ENCODE measurements at places on chromosomes 4 and X.

- no peak for DNase-seq
Measured at GRCh38 chr4:104022831-104023230, 303.0 kb upstream of the TACR3 start.

DNA sequence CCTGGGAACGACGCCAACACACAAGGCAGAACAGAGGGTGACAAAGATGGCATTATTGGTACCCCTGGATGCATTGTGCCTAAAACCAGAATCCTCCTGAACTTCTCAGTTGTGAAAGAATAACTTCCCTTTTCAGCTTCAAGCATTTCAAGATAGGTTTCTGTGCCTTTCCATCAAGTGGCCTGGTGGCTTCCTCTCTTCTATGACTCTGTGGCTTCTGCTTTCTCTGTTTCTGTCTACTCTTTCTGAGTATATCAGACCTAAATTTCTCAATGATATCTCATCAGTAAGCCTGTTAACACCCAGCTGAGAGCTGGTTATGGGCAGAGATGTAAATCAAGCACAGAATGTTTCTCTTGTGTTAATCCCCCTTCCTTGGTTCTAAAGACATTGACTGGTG is 21.4 kb upstream of the FAM9B start:
- no peak for DNase-seq

DNA sequence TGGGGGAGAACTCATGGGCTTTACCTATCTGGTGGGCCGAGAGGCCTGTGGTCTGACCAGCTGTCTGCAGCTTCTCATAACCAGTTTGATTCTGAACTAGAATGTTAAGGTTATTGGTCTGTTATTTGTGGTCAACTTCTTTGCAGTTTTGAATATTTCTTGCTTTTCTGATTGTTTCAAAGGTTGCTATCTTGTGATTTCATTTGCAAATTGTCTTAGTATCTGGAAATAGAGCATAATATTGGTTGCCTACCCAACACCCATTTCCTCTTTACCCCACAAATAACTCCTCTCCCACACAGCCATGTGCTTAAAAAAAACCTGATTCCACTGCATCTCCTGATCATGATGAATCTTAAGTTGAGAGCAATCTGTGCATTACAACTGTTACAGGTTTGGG is 39.1 kb upstream of the BMP2K start:
- no peak for DNase-seq

- DNase-seq: no peak
Measured at GRCh38 chr4:2551118-2551517, 14.7 kb downstream of the FAM193A start.

GRCh38 chr4:83993774-83994173 is 457.9 kb downstream of the GPAT3 start:
- DNase-seq: no peak

GRCh38 chr4:184306949-184307348 is 89.3 kb upstream of the ENPP6 start:
- no peak for DNase-seq

- DNase-seq: no peak
Measured at GRCh38 chr4:81629366-81629765, 157.7 kb upstream of the RASGEF1B start.

DNA sequence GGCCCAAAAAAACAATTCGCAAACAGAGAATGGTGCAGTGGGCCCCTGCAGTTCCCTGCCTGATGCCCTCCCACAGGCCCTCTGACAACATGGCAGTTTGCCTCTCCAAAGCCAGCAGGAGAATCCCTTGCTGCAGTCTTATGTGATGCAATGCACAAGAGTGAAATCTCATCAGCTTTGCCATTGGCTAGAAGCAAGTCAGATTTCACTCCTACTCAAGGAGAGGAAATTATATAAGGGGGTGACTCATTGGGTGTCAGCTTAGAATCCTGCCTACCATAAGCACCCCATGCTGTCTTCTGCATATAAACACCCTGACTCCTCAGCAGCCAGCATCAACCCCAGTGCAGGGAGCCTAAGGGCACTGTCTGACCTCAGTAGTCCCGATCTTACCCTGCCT is 157.3 kb upstream of the LDB2 start:
- DNase-seq: no peak

GRCh38 chrX:69097451-69098236 is 67.6 kb downstream of the PJA1 start:
- no peak for DNase-seq

GRCh38 chrX:110421500-110422455 is 63.1 kb downstream of the RTL9 start:
- no peak for DNase-seq

- DNase-seq: no peak
Measured at GRCh38 chrX:118062817-118063615, 53.6 kb downstream of the KLHL13 start.

DNA sequence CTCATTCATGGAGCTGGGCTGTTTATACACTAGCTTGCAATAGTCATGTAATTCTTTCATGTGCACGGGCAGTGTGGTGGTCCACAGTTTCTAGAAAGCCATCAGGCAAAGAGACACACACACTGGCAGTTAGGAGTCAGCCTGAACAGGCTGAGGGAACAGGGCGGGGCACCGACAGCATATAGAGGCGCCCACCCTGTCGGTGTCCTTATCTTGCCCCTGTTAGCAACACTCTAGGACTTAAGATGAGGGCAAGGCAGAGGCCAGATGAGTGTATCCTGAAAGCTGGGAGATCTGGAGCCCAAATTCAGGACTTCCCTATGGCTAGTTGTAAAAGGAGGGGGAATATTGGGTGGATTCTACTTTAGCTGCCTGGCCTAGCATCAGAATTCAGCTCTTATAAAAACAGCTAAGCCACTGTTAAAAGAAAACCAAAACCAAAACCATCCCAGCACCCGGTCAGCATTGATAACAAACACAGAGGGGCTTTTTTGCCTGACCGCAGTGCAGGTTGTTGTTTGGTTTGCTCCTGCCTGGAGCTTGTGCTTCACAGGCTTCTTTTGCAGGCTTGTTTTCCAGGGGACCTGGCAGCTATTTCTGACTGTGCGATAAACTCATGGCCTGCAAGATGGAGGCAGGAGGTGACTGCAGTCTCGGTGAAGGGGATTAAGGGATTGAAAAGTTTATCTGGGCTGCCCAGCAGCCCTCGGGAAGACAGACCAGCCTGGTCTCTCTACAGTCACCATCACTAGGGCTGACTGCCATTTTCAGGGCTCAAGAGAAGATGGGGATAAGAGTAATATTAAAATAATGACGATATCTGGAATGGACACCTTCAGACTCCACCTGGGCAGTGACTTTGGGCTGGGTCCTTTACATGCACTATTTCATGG is 638.9 kb downstream of the MID1IP1 start:
- no peak for DNase-seq
